Stimulated activated CD8-positive, alpha-beta memory T cell treated with anti-CD3 and anti-CD28 coated beads, Interleukin-15, amount 100 ng/mL, for 48 hours (primary cell): ENCODE measurements at places on chromosomes 1 and 21.

DNA sequence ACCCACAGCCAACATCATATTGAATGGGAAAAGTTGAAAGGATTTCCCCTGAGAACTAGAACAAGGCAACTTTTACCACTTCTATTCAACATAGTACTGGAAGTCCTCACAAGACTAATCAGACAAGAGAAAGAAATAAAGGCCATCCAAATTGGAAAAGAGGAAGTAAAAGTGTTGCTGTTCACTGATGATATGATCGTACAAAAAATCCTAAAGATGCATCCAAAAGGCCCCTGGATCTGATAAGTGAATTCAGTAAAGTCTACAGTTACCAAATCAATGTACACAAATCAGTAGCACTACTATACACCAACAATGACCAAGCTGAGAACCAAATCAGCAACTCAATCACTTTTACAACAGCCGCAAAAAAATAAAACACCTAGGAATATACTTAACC lies 28.3 kb downstream of the RAB3GAP2 start:
- no peak for DNase-seq

DNA sequence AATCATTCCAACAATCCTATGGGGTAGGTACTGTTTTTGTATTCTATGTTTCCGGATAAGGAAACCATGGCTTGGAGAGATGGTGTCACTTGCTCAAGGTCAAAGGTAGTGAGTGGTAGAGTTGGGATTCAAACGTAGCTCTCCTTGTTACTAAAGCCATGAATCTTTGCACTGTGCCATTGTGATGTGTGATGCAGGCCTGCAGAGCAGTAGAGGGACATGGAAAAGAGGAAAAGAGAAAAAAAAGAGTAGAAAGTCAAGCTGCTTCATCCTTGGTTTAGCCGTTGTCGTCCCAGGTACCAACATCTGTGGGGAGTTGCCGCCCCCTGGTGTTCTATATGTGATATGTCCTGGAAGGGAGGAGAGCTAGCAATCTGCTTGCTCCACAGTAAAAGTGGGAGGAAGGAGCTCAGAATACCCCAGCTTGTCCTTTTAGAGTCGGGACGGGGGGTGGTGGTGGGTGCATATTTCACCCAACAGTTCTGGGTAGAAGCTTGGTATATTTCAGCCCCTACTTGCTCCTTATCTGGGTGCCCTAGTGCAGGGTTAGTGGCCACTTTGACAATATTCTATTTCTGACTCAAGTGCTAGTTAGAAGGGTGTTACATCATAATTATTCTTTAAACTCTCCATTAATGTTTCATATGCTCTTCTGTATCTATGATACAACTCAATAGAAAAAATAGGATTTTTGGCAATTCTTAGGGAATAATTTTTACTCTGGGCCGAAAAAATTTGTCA lies 98.4 kb downstream of the EBNA1BP2 start:
- peak; percentile 31 for DNase-seq

- DNase-seq = no peak
These were observed 2.9 kb downstream of the ADORA1 start for GRCh38 chr1:203130358-203130985.

- peak; percentile 59 for DNase-seq
These were observed 46.8 kb upstream of the A3GALT2 start for GRCh38 chr1:33367485-33368405.

DNA sequence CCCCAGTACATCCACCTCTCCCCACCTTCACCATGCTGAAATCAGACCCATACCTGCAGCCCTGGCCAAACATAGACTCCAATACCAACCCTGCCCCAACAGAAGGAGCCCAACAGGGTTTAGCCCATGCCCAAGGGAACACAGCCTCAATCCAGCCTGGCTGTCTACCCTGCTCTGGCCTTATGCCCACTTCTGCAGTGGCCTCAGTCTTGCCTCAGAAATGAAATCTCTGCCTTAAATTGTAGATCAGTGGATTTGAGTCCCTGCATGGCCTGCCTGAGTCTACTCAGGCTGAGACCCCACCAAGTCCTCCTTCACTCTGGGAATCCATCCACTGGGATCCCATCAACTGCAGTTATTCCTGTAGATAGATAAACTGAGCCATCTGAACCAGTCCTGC lies 97.6 kb upstream of the GJB5 start:
- no peak for DNase-seq

- DNase-seq = no peak
These were observed 14.6 kb downstream of the TNNT2 start for GRCh38 chr1:201362906-201363305.

GRCh38 chr1:200561856-200562214 lies 58.7 kb downstream of the KIF14 start:
- no peak for DNase-seq

DNA sequence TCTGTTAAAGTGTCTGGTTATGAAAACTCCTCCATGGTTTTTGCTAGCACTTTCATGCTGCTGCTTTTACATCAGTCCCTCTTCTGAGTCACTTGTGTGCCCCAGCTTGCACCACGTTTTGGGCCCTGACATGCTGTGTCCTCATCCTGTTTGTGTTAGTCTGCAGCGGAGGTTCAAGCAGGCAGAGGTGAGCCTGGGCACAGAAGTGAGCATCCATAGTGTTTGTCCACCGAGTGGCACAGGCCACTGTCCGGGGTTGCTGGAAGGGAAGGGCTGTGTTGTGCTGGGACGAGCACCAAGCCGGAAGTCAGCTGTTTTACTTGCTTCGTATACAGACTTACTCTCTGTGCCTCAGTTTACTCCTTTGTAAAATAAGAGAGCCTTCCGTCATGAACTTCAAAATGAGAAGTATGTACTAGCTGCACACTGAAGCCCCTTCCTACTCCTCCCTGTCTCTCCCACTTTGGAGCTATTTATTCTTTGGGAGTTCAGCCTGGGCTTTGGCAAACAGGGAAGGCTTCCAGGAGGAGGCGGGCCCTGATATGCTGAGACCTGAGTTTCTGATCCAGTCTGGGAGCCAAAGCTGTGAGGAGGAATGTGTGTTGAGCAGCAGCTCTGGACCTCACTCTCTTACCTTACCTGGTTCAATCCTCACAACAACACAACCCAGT lies 10.7 kb upstream of the LAPTM5 start:
- no peak for DNase-seq

DNA sequence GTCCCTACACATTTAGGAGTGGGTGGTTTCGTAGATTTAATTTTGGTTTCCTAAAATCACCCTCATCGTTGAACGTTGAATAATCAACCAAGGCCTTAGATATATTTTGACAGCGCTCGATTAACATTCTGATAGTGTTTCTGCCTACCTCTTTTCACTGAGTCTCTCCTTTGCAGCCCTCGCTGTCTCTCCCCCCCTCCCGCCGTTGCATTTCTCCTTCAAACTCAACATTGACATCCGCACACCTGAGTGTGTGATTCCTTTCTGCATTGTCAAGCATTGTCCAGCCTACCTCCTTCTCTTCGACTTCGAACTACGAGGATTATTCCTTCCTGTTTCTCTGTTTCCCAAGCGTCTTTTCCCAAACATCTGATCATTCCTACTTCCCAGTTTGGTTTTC lies 1.8 kb upstream of the ADAMTS1 start:
- DNase-seq = no peak

DNA sequence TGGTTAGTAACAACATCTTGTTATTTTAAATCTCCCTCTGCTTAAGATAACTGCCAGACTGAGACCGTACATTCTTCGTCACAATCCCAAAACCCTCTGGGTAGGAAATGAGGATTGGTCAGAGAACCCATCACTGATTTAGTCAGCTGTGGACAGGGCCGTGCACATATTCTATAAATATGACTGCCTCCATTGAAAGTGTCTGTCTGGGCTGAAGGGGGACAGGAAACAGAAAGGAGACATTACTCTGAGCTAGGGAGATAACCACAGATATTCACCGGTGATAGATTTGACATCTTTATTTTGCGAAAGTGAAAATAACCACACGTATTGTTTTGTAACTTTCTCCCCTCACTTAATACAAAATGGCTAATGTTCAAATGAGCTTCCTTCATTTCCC lies 36.9 kb upstream of the ST6GALNAC5 start:
- no peak for DNase-seq

DNA sequence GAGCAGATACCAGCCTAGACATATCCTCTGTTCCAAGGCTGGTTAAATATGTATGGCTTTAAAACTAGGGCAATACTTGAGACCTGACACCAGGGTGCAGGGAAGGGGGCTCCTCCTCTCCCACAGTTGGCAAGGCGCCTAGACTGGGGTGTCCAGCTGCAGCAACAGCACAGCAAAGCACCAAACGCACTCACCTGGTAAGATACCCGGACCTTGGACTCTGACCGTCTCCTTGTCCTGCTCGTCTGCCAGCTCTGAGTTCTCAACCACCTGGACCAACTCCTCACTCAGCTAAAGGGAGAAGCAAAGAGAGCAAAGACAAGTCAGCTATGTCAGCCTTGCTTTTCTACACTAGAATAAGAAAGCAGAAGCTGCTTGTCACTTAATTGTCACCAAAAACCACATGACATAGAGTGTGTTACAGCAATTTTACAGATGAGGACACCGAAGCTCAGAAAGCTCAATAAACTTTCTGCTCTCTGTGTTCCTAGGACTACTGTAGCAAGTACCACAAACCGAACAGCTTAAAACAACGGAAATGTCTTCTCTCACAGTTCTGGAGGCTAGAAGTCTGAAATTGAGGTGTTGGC lies 4.4 kb downstream of the PACC1 start:
- DNase-seq = no peak

- DNase-seq = no peak
These were observed 134.0 kb upstream of the ARHGEF16 start for GRCh38 chr1:3320246-3321152.

- no peak for DNase-seq
These were observed 21.7 kb upstream of the PEF1 start for GRCh38 chr1:31666263-31666963.

- no peak for DNase-seq
These were observed 166.1 kb downstream of the PDE4B start for GRCh38 chr1:65958561-65959350.

DNA sequence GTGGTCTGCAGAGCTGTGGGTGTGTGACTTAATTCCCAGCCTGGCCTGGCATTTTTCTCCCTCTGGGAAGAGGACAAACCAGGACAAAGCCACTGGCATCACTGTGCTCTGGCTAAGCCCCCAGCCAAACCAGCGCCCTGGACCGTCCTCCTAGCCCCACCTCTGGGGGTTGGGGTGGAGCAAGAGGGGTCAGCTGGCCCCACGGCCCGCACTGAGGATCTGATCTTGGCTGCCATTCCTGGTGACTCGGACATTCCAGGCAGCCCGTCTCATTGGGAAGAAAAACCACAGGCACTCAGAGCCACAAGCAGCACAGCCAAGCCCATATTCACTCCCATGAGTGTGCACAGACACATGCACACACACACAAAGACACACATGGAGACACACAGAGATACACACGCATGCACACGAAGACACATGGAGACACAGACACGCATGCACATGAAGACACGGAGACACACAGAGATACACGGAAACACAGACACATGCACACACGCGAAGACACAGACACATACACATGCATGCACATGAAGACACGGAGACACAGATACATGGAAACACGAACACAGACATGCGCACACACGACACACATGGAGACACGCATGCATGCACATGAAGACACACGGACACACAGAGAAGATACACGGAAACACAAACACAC lies 2.3 kb upstream of the MXRA8 start:
- no peak for DNase-seq

GRCh38 chr1:32112806-32113375 lies 5.0 kb downstream of the KPNA6 start:
- DNase-seq = no peak

GRCh38 chr1:29236712-29237128 lies 398 bp downstream of the PTPRU start:
- DNase-seq = no peak

GRCh38 chr1:58896246-58897183 lies 112.7 kb upstream of the JUN start:
- DNase-seq = no peak

- DNase-seq = no peak
These were observed 315.4 kb downstream of the MATN1 start for GRCh38 chr1:30407865-30408580.

DNA sequence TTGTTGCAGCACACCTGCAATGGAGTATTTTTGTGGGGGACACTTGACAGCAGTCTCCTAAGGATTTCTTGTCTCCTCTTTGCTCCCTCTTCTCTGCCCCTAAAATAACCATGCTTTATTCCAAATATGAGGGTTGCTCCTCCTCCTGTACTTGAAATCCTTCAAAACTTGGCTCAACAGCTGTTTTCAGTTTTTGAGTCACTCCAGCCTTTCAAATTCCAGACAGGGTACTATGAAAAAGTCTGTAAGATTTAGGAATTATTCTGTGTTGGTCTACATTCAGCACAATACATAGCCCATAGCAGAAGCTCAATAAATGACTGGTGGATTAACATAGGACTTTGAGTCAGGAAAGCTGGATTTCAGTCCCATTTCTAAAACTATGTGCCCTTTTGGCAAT lies 5.5 kb downstream of the AP4B1 start:
- no peak for DNase-seq

- no peak for DNase-seq
These were observed 457.0 kb downstream of the USP25 start for GRCh38 chr21:16186742-16187141.

DNA sequence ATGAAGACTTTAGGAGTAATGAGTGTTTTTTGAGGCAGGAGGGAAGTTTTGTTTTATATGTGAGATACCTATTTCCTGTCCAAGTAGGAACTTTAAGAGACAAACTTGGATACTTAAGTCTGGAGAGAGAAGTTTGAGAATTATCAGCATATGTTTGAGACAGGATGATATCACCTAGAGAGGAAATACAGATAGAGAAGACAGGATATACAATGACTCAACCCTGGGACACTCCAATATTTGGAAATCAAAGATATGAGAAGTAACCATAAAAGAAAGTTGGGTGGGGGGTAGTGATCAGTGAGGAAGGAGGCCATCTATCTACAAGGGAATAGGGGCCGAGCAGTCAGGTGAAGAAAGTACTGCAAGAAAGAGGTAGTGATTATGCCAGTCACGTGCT lies 6.5 kb downstream of the LCE7A start:
- DNase-seq = no peak
